T-cell (primary cell): ENCODE measurements at places on chromosomes 7 and 10. TPM values are rescaled to one million over a fixed set of nuclear protein-coding genes. Genes with fewer than 3 reads are reported as not detected.

The PLPP4 gene
- not detected for total RNA-seq

The PPP1R17 gene
- not detected for total RNA-seq

The PLEKHS1 gene
- total RNA-seq, result not detected

The CLDN3 gene
- 0.50 TPM for total RNA-seq

The C10orf88 gene
- 13.2 TPM for total RNA-seq

The CDHR1 gene
- 0.56 TPM for total RNA-seq

The LRRD1 gene
- not detected for total RNA-seq
